ENCODE measurements at places on chromosomes 4 and X. TPM values are rescaled to one million over a fixed set of nuclear protein-coding genes. Genes with fewer than 3 reads are reported as not detected.

DNA sequence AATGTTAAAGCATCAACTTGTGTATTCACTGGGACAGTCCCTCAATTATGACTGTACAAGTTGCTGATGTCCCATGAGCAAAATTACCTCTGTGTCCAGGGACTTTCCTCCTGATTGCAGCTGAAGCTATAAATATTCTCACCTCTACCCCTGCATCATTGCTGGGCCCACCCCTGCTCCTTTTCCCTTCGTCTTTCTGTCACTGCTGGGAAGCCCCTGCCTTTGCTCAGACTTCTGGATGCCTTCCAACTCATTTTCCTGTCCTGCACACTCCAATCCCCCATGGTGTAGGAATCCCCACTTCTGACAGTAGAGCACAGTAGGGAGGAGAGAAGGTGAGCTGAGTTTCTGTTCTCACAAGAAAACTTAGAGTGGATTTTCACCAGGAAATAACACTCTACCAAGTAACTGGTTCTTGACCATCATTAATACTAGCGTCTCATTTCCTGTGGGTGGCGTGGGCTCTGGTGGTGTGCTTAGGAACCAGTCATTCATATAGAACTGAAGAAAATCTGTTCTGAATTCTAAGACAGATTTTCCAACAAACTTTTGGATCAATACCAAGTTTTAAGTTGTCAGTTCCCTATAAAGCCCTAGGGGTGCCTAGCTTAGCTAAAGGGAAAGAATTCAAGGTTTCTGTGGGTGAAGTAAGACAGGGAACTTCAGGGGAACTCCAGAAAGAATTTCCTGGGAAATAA, 136.2 kb upstream of the MED14 start:
- no peak for DNase-seq

NCAPG gene
- 75.4 TPM for total RNA-seq

DNA sequence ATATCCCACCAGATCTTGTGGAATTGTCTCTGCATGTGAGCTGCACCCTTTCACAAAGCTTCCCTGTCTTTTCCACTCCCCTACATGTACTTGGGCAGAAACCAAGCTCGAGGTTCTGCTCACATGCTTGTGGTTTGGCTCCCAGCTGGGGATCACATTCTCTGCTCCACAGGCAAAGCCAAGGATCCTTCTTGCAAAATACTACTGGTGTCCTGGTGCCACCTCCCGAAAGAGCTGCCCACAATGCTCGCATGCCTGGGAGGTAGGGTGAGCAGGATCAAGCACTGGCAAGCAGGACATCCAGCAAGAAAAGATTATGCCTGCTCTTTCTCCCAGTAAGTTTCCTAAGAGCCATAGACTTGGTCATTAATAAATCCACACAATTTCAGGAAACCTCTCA, 45.1 kb upstream of the PPARGC1A start:
- peak; percentile 81 for DNase-seq

DNA sequence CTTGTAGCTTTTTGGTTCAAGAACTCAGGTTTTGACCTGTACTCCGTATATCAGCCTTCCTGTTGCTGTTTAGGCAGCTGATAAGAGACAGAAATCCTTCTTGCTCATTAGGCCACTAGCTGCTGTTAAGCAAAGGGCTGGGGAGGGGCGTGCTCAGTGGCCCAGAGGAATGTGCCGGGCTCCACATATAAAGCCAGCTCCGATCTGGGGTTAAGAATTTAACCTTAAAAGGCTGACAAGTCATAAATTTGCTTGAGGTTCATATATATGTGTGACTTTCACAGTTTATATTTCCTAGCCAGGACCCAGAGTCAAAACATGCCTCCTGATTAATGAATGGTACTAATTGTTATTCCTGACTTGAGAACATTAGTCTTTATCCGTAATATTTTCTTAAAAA, 15.3 kb downstream of the GPC3 start:
- DNase-seq: no peak

DNA sequence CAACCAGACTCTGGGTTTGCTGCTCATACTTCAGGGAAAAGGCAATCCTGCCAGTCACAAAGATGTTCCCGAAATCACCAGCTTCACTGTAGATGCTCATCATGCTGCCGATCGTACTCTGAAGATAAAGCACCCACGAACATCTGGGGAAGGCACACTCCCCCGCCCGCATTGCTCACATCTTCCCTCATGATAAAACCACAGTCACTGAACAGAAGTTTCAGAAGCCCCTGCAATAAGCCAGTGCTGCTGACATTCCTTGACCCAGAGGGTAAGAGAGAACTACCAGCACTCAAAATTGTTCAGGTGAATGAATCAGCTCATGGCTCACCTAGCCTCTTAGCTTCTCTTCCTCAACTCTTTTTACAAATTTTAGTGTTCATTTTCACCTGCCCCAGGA, 43.1 kb downstream of the SRPX2 start:
- DNase-seq: no peak

GRCh38 chr4:114905017-114905416, 208.4 kb downstream of the NDST4 start:
- no peak for DNase-seq

GRCh38 chr4:137952116-137952515, 290.0 kb downstream of the SLC7A11 start:
- no peak for DNase-seq

GRCh38 chr4:1024882-1025545, 13.6 kb downstream of the FGFRL1 start:
- DNase-seq: no peak

RHOXF2 gene
- not detected for total RNA-seq

AADAT gene
- 2.1 TPM for total RNA-seq

NAT8L gene
- 2.0 TPM for total RNA-seq

GRCh38 chrX:123215397-123216089, 31.5 kb downstream of the GRIA3 start:
- no peak for DNase-seq

- DNase-seq: no peak
These were observed 134.7 kb downstream of the F11 start for GRCh38 chr4:186400676-186401075.

TCEANC gene
- total RNA-seq: 1.5 TPM

DNA sequence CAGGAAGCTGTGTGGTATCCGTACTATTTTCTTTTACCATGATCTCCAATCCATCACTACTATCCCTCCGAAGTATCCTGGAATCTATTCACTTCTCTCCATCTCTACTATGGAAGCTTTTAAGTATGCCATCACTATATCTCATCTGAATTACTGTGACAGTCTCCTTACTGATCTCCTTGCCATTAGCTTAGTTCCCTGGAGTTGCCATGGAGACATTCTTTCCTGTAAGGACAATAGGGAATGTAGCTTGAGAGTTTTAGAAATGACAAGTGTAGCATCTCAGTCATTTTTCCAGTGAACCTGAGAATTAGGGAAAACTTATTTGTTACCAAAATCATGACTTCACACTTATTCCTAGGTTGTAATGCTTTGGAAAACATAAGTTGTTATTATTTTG, 86.3 kb downstream of the HPGD start:
- DNase-seq: no peak

DNA sequence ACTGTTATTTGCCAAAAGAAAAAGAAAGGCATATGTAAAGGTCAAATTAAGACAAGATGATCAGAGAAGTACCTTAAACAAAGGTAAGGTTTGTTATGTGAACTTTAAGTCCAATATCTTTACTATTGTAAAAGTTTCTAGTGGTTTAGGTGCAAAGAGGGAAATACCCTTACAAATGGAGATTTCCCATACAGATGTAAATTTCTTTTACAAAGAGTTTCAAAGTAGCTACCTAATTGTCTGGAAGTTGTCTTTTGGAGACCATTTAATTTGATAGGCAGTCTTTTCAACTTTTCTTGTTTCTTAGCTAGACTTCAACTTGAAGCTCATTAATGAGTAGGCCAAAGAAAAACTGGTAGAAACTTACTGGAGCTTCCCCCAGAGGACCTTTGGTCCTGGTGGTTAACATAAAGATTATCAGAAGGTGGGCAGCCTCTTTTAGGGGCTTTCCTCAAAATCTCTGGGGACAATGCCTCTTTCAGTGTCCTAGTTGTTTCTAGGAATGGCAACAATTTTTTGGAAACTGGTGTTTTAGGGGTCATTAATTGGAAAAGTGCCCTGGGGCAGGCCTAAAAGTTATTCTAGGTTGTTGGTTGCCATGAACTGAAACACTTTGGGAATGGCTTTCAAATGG, 297.3 kb downstream of the GUCY2F start:
- no peak for DNase-seq

TMEM271 gene
- total RNA-seq: not detected

DNA sequence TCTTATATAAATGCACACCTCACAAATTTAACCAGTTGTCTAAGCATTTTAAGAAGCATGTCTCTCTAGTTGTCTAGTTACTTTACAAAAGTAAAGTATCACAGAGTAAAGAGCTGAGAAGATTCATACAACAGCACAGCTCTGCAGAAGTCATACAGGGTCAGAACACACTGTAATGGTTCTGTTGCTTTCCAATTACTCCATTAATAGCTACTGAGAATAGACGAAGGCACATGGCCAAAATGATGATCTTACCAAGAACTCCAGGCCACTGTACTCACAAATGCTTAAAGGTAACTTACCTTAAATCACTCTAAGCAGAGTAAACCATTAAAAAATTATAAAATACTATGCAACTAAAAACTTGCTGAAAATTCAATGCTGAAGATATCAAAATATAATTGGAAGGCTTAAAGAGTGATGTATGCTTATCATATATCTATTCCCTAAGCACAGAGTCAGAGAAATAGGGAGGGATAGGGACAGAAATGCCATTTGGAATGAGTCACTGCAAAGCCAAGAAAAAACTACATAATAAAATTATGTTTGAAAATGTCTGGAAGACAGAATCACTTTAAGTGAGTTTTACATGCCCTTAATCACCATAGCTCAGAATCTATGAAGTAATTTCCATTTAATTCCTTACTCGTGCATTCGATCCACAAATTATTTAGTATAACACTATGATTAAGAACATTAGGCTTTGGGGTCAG, 71.0 kb downstream of the DDX60L start:
- DNase-seq: no peak

- DNase-seq: no peak
These were observed 48.2 kb upstream of the PCDH7 start for GRCh38 chr4:30671926-30672448.

GRCh38 chr4:36187723-36188333, 56.5 kb downstream of the ARAP2 start:
- DNase-seq: no peak

SMIM43 gene
- 3.4 TPM for total RNA-seq

PDLIM3 gene
- not detected for total RNA-seq

GRCh38 chr4:72205298-72205697, 173.5 kb downstream of the NPFFR2 start:
- no peak for DNase-seq

ADH1A gene
- total RNA-seq: not detected

NPY5R gene
- total RNA-seq: not detected

- no peak for DNase-seq
These were observed 2.7 kb downstream of the CPLX1 start for GRCh38 chr4:823176-823760.

DNA sequence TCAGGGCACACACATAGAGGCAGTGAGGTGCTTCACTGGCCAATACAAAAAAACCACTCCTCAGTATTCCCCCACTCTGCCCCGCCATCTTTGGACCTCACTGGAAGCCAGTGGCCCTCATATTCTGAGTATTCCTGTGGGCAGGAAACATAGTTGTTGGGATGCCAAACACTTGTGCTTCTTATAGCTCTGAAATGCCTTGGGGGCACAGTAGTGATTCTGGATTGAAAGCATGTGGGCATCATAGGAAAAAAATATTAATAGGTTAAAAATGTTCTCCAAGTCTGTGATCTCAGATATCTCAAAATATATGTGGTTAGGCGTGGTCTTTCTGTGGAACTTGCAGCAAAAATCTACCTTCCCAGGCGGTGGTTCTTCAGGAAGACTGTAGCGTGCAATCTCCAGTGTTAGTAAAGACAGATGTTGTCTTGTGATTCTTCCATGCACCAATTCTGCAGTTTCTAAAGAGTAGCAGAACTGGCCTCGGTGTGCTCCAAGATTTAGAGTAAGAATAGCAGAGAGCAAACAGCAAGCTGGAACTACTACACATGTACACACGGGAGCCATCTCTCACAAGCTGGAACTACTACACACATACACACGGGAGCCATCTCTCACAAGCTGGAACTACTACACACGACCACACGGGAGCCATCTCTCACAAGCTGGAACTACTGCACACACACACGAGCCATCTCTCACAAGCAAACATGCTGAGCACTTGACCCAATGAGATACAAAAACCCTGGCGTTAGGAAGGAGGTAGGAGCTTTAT, 8.0 kb upstream of the TENM3 start:
- DNase-seq: no peak

GRCh38 chrX:15564981-15565579, 35.7 kb downstream of the ACE2 start:
- peak; percentile 73 for DNase-seq

DNA sequence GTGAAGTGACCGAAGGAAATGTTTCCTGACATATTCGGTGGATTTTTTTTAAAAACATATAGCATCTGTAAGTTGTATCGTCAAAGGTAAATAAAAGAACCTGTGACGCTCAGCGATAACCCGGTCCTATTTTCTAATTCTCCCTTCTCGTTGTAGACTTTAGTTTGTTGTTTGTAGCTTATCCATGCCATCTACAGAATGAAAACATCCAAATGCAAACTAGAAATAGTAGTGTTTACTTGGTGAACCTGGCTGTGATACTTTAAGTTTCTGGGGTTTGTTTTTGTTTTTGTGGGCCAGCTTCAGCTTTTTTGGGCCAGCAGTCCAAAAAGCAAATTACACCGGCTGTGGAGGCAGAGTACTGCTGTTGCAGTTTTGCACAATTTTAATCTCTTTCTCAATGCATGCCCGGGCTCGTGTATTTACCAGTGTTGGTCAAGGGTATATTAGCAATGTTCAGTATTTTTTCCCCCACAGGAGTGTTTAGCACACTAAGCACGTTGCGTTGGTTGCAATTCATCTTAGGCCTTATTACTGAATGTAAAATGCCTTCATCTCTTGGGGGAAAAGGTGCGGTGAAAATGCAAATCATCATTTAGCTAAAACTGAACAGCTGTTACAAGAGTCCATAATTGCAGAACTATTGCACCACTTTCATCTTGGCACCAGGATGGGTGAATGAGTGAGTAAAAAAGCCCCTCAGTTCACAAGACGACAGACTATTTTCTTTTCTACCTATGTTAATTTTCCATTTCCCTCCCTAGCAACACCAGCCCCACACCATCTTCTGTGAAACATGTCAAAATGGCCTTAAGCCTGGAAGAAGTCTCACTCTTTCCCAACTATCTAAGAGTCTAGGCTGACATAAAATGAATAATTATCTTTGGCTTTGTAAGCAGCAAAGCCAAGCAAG, 1.7 kb upstream of the CNOT6L start:
- DNase-seq: no peak

GRCh38 chrX:111124418-111124817, 28.4 kb downstream of the PAK3 start:
- no peak for DNase-seq

GRCh38 chr4:104424989-104425388, 69.7 kb downstream of the CXXC4 start:
- no peak for DNase-seq

GRCh38 chr4:8440492-8441311, at the start of the genes ACOX3 and TRMT44:
ACOX3 (minus strand) TSS chr4:8440723; CDS start chr4:8416521, 24,202 bp downstream.
TRMT44 (plus strand) TSS chr4:8440777; CDS start chr4:8440823, 46 bp downstream.
- peak; percentile 82 for DNase-seq

NPY1R gene
- 0.03 TPM for total RNA-seq

GRCh38 chr4:41360921-41361793, 104.4 kb downstream of the UCHL1 start:
- peak; percentile 52 for DNase-seq
